ENCODE measurements at places on chromosomes 16 and 17.

DNA sequence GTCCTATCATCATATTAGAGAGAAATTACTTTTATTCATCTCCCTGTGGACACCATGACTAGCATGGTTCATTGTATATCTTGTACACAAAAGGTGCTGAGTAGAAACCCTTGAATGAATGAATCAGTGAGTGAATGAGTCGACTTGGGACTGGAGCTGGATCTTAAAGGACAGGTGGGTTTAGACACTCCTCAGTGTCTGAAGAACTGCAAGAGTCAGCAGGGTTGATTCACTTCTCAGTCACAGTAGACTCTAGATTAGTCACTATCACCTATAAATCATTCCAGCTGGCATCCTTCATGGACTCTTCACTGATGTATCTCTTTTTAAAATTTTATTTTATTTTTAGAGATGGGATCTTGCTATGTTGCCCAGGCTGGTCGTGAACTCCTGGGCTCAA, 30.1 kb upstream of the PMFBP1 start:
- DNase-seq, result no peak

- no peak for DNase-seq
Observed at GRCh38 chr17:66960613-66961012, 3.9 kb upstream of the CACNG4 start.

DNA sequence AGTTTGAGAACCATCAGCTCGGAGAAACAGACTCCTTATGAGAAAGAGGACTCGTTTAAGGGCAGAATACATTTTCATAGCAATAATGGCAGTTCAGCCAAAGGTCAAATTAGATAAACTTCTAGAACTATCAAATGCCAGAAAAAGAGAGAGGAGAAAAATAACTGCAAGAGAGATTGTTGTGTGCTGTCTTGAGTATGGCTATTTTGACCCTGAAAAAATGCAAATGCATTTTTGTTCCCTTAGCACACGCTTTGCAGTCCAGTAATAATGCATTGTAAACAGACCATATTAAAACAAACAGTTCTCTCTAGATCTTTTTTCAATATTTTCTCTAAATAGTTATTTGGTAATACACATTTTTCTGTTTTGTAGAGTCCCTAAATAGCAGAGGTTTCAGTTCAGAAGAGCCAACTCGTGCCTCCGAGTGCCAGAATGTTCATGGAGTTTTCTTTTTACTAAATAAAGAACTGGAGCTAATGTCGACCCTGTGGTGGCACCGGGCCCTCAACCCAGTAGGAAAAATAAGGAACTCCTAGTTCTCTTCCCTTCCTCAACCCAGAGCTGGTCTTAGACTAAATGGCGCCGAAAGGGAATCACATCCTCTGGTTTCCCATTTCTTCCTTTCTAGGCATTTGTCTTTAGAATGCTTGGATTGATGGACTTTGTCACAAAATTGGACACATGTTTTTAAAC, 298.0 kb downstream of the MAP2K4 start:
- no peak for DNase-seq

GRCh38 chr16:81401035-81401950, 43.3 kb upstream of the CMIP start:
- peak; percentile 44 for DNase-seq

- no peak for DNase-seq
Observed at GRCh38 chr16:82033683-82034300, 1.3 kb upstream of the HSD17B2 start.
